ENCODE measurements at places on chromosomes 3 and 15.

- DNase-seq, result no peak
Observed at GRCh38 chr15:59821286-59821685, 132.2 kb upstream of the BNIP2 start.

DNA sequence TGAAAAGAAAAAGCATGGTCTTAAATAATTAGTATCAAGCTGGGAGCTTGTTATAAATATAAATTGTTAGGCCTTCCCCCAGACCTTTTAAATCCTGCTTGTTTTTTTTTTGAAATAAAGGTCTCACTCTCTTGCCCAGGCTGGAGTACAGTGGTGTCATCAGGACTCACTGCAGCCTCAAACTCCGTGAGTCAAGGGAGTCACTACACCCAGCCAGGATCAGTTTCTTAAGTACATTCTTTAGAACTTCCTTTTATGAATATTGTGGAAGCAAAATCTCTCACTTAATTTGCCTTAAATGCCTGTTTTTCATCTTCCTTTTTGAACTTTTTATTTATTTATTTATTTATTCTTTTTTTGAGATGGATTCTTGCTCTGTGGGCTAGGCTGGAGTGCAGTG, 20.8 kb upstream of the DENND4A start:
- no peak for DNase-seq

DNA sequence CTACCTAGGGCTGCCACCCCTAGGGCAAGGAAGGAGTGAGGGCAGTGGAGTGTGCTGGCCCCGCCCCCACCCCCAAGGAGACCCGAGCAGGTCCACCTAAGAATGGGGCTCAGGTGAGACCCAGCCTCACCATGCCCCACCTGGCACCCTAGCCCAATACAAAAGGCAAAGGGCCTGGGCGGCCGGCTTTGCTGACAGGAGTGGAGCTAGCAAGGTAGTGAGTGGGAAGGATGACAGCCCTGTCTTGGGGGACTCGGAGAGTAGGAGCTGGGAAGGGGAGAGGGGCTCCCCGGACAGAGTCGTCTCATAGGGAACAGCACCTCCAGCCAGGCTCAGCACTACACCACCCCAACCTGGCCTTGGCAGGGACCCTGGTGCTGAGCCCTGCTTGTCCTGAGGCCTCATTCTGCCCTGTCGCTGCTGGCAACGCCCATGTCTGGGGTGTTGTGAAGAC, 12.1 kb downstream of the C15orf39 start:
- DNase-seq, result no peak

- DNase-seq, result no peak
Observed at GRCh38 chr15:95162531-95162930, 931.2 kb downstream of the MCTP2 start.

- DNase-seq, result no peak
Observed at GRCh38 chr3:186971578-186971977, 41.3 kb downstream of the ST6GAL1 start.

DNA sequence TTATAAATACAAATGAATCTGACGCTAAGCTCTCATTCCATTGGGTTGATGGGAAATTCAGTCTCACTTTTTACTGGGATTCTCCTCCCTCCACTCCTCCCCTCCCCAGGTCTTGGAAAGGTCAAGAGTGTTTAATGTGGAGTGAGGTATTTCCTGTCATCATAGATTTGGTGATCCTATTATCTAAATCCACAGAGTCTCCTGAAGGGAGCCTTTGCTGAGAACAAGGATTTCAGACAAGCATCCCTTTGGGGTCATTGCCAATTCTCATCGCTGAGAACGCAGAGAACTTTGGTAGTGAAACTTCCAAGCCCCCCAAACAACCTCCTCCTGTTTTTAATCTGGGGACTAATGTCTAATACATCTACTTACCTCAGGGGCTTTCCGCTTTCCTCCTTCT, 297.9 kb downstream of the OTOL1 start:
- DNase-seq, result no peak

DNA sequence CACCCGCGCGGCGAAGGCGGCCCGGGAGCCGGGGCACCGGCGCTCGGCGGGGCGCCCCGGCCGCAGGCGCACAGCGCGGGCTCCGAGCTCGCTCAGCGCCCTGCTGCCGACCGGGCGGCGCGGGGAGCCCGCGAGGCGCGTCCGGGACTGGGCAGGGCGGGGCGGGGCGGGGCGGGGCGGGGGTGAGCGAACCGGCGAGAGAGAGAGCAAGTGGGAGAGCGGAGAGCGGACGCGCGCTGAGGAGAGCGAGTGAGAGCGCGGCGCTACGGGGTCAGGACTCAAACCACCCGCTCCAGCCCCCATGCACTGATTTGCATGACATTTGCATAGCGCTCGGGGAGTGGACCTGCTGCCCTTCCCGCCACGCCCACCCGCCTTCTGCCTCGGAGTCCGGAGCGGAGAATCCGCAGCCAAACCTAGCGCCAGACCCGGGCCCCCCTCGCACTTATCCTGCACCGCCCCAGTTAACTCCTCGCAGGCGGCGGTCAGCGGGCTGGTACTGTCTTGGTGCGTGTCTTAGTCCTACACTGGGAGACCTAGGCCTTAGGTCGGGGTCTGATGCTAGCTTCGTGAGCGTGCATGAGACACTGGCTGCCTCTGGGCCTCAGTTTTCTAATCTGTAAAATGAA, at the start of gene MYLK:
Gene MYLK, minus strand, starts transcription at position 130 of the 629 bp plus-strand sequence. CDS start 90,491 bp downstream, outside the sequence.
- no peak for DNase-seq

GRCh38 chr15:25171111-25171811, 216.5 kb downstream of the SNRPN start:
- no peak for DNase-seq

DNA sequence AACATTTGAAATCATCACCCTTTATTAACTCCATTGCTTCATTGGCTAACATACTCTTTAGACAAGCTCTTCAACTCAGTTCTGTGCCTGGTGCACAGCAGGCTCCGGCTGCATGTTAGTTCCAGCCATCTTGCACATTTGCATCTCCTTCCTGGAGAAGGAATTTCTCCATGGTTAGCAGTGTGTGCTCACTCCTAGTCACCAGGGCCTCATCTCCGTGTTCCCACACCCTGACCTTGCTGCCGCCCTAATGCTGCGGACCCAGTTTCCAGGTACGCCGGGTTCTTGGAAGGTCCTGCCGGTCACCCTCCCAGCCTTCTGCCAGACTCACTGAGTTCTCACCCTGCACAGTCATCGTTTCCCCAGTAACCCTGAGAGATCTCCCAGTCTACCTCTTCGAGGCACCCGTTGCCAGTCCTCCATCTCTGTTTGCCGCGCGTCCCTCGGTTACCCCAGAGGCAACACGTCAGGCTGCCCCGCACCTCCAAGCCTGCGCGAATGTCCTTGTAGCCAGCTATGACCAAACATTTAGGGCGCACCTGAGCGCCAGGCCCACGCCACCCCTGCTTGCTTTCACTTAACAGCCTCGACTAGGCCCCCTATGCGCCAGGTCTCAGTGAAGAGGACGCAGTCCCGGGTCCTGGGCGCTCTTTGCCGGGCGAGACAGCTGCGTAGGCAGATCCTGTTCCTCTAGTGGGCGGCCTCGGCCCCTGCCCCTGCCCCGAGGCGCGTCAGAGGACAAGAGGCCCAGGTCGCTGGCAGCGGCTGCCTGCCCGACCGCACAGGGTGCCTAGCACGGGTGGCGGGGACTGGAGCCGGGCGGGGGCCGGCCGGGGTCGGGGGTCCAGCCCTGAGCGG, 747 bp upstream of the ZNF592 start:
- DNase-seq, result peak; percentile 81

DNA sequence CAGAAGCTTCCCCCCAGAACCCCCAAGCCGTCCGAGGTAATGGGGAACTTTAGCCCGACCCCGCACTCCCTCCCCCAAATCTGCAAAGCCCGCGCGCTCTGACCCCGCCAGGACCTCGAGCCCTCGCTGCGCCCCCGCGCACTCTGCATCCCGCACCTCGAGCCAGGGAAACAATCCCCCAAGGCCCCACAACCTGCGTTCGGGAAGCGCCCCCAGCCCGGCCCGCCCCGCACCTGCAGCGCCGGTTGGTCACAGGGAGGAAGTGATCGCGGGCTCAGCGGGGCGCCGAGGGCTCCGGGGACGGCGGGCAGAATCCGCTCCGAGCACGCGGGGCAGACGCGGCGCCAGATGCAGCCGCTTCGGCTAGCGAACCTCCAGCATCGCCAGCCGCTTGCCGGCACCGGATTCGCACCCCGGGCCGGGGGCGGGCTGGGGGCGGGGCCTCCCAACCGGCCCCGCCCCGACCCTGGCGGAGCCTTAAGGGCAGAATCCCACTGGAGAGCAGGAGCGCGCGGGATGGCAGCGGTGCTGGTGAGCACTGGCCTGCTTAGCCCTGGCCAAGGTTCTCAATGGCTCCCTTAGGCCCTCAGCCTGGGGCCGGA, at the start of gene CAMKV:
Gene CAMKV, minus strand, starts transcription at position 382 of the 602 bp plus-strand sequence. CDS start 7,518 bp downstream, outside the sequence.
- peak; percentile 48 for DNase-seq

DNA sequence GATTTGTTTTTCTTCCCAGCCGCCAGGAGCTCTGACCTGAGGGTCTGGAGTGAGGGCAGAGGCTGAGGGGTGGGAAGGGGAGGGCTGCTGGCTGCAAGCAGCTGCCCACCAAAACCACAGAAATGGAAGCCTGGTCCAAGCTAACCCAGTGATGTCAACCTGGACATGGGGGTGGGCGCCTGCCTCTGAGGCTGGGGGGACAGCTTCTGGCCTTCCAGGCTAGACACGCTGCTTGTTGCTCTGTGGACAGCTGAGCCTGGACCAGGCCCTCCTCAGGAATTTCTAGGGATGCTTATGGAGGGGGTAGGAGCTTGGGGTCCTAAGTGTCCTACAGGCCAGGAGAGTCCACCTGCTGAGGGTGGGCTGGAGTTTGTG, 21.4 kb downstream of the PSTPIP1 start:
- no peak for DNase-seq

GRCh38 chr3:48518069-48518468, 14.1 kb upstream of the SHISA5 start:
- DNase-seq, result no peak

DNA sequence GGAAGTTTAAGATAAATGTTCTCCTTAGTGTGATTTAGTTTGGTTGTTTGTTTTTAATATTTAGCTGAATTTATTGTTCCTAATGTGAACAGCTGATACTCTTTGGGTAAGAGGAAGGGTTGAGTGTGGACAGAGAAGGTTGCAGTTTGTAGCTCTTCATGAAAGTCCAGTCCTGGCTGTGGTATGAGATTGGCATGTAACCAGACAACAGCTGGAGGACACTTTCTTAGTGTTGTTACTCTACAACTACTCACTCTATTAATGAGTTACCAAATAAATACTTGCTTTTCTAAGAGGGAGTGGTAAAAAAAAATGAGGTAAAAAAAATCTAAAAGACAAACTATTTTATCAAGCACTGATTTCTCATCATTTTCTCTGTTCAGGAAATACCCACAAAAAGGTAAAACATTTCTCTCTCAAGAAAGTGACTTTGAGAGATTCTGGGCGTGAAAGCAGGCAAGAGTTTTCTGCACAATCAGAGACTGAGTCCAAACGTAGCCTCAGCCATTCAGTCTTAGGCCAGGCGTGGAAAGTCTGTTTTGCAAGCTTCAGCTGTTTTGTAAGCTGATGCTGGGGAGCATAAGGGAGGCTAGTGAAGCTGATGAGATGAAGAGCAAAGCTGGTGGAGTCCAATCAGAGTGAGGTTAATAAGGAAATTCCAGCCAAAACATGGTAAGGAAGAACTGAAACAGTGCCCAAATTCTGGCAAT, 138.5 kb upstream of the ARPP21 start:
- no peak for DNase-seq

DNA sequence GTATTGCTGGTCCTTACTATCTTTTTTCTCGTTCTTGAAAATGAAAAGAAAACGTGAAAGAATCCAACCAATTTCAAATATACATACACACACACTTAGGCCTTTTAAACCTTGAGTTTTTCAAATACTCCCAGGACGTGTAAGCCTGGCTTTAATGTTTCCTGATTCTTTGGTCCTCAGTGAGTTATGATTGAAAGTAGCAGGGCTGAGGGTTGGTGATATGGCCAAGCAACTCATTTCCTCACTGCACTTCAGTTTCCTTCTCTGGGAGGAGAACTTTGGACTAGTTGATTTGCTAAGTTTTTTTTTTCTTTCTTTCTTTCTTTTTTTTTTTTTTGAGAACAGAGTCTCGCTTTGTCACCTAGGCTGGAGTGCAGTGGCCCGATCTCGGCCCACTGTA, 34.6 kb downstream of the CHD2 start:
- DNase-seq, result no peak

DNA sequence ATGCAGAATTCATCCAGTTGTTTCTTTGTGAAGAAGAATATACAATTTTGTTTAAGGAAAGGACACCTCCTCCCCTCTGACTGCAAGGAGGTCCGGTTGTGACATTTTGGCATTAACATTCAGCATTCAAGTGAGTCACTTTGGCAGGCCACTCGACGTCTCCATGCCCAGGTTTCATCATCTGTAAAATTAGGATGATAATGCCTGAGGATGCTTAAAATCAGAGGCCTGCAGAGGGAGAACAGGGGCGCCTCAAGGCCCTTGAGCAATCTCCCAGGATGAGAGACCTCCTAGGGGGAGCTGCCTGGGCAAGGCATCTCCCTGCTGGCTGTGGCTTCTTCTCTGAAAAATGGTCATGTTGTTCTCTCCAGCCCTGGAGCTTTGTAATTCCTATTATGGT, 236.0 kb downstream of the CACNA2D3 start:
- no peak for DNase-seq

- DNase-seq, result no peak
Observed at GRCh38 chr15:78063970-78064385, 13.5 kb downstream of the TBC1D2B start.

DNA sequence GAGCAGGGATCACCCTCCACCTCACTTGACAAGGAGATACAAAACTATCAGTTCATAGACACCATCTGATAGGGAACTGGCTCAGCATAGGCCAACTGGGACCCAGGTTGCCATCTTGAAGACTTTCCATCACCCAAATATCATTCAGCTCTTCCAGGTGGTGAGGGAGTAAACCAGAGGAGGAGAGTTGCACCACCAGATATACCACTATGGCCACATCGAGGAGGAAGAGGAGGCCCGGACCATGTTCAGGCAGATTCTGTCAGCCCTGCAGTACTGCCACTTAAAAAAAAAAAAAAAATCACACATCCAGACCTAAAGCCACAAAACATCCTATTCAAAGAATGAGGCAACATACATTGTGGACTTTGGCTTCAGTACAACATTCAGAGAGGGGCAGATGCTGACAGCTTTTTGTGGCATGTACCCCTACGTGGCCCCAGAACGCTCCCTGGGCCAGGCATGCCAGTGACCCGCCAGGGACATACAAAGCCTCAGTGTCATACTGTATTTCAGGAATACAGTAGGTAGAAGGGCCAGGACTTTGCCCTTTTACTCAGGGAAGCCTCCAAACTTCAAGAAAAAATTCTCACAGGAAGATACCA, 18.4 kb upstream of the EMC3 start:
- no peak for DNase-seq

DNA sequence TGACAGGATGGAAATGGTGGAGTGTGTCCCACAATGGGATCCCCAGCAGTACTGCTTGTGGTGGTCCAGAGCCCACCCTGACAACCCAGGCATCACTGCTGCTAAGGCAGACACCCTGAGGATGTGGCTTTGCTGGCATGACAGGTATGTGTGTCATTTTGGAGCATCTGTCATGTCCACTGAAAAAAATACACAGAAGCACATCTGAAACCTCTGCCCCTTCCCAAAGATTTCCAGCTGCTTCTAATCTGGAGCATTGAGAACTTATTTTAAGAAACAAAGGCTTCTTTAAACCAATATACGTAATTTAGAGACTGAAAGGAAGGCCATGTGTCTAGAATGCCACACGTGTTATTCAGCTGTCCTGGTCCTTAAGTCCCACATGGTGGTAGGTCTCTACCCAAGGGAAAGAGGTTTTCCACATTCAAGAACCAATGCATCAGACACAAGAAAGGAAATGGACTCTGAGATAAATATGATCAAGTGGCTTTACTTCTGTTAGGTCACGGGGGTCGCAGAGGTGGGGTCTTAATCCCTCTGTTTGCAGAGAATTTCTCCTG, 88.3 kb downstream of the PDZRN3 start:
- no peak for DNase-seq
